ENCODE measurements at places on chromosomes 12 and 14.
A peak's percentile ranks its signal among the peaks of the same experiment; 100 is the strongest.

- DNase-seq = no peak
These were observed 826 bp upstream of the CACNA1C start for GRCh38 chr12:2051700-2052621.

DNA sequence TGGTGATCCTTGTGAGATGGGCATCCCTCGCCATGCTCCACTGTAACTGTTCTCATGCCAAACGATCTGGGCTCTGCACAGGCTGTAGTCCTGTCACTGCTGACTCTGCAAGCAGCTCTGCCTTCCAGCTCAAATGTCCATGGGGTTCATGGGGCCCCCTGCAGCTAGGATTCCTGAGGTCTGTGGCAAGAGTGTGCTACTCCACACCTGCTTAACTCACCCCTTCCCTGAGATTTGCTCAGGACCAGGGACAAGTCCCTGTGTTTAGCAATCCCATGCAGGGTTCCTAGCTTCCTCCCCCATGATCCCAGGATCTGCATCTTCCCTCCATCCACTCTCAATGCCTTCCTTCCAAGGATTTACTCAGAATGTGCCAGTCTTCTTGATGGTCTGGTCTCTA, 241.0 kb downstream of the ASCL1 start:
- DNase-seq = no peak

DNA sequence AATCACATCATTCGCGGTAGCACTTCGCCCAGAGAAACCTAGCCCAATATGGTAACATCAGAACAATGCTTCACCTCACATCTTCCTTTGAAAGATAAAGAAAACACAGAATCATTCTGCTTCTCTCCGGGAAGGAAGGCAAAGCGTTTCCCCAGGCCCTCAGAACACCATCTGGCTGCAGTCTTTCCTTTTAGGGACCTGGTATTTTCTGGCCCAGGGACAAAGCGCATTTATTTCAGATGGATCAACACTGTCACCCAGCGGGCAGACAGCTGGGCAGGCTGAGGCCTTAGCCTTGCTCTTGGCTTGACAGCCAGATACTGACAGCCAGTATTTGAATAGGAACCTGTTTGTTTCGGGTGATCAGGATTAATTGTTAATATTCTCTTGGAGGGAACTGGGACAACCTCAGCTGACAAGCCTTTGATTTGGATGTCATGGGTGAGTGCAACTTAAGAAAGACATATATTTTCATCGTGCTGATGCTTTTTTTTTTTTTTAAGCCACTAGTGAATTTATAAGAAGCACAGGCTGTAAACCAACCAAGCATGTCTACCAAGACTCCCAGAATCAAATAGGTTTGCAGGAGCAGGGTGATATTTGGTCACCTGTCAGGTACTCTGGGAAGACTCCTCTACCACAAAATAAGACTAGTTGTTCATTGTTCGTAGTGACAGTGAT, 118.9 kb downstream of the VEZT start:
- peak; percentile 19 for DNase-seq

- no peak for DNase-seq
These were observed 888.1 kb upstream of the MDGA2 start for GRCh38 chr14:48563489-48563888.

DNA sequence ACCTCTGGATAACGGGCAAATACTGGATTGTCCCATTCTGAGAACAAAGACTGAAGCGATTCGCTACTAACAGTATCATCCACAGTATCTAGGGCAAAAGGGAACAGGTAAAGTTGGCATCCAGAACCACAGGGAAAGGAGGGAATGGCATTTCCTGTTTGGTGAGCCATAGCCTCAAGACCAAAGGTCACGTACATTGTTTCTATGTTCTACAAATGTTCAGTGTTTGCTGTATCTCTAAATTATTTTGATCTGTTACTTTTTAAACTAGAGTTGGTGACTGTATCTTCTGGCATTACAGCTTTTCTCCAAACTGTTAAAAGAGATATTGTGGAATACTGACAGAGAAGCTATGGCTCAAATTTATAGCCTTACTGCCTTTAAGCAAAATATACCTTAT, 9.7 kb downstream of the MLH3 start:
- no peak for DNase-seq

DNA sequence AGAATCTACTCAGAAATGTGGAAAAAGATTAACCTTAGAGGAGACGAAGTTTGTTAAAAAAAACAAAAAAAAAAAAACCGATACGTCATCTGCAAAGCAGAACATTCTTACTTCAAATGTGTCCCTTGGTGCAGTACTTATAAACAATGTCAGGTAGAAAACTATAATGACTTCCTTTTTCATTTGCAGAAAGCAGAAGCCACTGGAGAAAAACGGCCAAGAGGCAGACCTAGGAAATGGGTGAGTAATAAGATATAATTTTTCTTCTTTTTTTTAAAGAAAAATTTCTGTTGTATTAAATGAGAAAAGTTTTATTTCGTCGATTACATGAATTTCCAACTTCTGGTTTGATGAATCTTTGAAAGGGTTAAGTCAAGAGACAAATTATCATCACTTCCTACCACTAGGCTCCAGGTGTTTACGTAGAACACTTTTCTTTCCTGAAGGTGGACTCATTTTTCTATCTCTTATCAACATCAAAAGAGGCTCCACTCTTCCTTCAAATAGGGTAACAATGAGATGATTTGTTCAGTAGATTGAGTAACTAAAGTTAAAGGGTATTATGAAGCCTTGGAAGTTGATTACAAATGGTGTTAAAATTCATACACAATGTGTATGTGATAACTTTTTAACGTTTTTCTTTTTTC, 14.2 kb downstream of the HMGA2 start:
- peak; percentile 19 for DNase-seq

GRCh38 chr12:5907807-5908206, 37.3 kb downstream of the ANO2 start:
- no peak for DNase-seq

DNA sequence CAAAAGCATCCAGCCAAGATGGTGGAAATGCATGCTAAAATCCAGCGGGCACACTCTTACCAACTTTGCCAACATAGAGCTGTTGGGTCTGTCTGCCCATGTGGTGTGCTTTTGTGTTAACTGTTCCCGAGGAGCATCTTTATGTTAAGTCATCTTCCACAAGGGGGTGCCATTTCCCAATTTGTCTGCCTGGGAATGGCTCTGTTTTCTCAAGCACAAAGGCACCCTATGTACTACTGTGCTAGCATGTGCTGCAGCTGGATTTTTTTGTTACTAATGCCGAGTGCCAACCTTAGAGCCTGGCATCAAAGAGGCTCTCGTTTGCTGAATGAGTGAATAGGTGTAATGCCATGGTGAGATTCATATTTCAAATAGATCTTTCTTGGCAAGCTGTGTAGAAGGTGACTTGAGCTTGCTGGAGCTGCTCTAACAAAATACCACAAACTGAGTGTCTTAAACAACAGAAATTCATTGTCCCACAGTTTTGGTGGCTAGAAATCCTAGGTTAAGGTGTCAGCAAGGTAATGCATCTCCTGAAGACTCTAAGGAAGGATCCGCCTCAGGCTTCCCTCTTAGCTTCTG, 74.3 kb downstream of the TRHDE start:
- peak; percentile 86 for DNase-seq

- DNase-seq = peak; percentile 10
These were observed 194.7 kb downstream of the BCL11B start for GRCh38 chr14:99077076-99077843.

- peak; percentile 78 for DNase-seq
These were observed 59.3 kb upstream of the CCDC91 start for GRCh38 chr12:28130625-28131598.

DNA sequence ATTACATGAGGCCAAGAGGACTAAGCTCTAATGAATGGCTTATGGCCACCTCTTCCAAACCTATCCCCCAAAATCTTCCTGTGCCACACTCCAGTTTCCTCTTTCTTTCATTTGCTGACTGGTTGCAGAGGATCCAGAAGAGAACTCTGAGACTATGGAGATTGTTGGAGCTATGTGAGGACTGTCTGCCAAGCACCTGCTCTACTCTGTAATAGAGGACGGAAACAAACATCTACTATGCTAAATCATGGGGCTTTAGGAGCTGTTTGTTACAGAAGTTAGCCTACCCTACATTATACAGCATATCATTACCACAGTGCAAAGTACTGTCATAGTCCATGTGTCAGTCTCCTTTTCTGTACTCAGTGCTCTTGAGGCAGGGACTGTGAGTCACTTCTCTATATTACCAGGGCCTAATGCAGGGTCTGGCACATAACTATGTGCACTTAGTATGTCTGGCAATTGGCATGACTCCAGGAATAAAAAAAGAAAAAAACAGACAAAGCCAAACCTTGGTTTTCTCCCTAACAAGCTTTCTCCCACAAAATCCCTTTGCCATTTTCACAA, 95.1 kb downstream of the RPAP3 start:
- DNase-seq = no peak

GRCh38 chr14:68753690-68754089, 39.2 kb downstream of the ZFP36L1 start:
- DNase-seq = no peak

- no peak for DNase-seq
These were observed 164.5 kb downstream of the ANO2 start for GRCh38 chr12:5780536-5780935.

- DNase-seq = no peak
These were observed 44.1 kb downstream of the ETV6 start for GRCh38 chr12:11693601-11694000.

GRCh38 chr12:69688471-69689427, 10.4 kb downstream of the BEST3 start:
- DNase-seq = peak; percentile 62

- peak; percentile 43 for DNase-seq
These were observed 25.0 kb downstream of the SLC25A21 start for GRCh38 chr14:37147310-37147880.

DNA sequence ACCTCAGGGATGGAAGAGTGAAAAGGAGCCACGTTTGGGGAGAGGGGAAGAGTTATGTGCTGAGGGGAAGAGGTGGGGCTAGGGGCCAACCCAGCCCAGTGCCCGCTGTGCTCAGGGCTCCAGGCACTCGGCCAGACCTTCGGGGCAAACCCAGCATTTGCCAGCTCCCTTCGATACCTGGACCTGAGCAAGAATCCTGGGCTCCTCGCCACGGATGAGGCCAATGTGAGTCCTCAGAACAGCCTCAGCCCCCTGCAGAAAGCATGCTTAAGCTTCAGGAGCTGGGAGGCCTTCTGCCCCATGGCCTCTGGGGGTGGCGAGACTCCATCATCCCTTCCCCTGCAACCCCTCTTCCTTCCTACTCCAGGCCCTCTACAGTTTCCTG, 5.0 kb downstream of the CARMIL3 start:
- DNase-seq = no peak

GRCh38 chr12:121167232-121167820, 34.6 kb downstream of the P2RX7 start:
- DNase-seq = no peak

- peak; percentile 11 for DNase-seq
These were observed 342.6 kb downstream of the NOVA1 start for GRCh38 chr14:26255213-26255612.

- no peak for DNase-seq
These were observed 476.9 kb upstream of the PRICKLE1 start for GRCh38 chr12:43066471-43066870.

DNA sequence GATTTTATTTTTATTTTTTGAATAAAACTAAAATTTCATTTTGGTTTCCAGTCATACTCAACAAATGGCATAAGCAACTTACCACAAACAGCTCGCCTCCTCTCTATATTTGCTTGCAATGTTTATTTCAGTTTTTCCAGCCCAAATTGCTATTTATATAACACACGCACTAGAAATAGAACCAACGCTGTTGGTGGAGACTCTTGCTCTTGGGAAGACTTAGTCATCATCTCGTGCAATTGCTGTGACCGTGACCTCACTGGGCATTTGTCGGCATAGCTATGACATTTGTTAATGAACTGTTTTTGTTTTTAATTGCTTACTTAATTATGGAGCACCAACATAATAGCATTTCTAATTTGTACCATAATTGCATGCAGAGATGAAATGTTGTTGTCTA, 153.1 kb upstream of the OTX2 start:
- no peak for DNase-seq

- no peak for DNase-seq
These were observed 703 bp downstream of the NOVA1 start for GRCh38 chr14:26597071-26597588.

DNA sequence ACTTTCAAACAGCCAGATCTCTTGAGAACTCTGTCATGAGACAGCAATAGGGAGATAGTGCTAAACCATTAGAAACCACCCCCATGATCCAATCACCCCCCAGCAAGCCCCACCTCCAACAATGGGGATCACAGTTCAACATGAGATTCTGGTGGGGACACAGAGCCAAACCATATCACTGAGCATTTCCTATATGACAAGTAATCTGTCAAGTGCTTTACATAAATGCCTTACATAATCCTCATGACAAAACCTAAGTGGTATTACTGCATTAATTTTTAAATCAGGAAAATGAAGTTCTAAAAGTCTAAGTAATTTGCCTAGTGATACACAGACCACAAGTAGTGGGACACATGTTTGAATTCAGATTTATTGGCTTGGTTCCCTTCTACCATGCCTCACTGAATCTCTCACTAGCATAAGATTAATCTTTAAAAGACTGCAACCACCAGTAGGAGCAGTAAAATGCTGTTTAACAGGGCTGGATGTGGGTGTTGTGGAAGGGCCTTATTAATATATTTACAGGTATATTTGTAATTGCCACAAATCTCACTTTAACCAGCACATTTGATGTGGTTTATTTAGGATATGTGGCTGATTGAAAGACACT, 323.1 kb upstream of the FBXO33 start:
- no peak for DNase-seq

- no peak for DNase-seq
These were observed 3.2 kb upstream of the DIO3 start for GRCh38 chr14:101557811-101558738.

DNA sequence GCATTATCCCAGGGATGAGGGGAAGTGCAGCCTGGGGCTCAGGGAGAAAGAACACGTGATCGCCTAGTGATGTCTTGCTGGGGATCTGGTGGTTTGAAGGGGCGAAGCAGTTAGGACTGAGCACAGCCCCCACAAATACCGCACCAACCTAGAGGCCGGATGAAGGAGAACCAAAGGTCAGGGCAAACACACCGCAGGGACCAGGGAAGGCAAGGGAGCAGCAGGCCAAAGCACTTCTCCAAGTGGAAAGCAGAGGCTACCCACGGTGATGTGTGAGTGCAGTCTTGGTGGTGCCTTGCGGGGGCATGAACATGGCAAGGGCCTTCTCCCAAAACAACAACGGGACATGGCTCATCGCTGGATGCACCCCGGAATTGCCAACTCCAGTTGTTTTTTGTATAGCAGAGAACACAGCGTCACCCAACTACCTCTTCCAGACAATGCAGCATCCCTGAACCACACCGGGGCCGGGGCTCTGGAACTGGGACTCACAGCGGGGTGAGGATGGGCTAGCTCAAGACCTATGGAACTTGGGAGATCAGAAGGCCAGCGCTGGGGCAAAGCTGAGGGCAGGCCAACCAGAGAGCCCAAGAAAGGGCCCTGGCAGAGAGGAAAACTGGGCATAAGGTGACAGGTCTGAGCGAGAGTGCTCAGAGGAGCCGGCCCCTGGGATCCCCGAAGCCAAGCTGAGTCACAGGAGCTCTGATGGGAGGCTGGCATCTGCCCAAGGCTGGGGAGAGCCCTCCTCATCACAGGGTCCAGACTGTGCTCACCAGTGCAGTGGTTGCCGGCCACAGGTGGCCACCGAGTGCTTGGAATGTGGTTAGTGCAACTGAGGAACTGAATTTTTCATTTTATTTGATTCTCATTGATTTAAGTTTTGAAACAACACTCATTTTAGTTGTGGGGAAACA, 11.1 kb downstream of the GALNT16 start:
- DNase-seq = no peak
